ENCODE measurements at places on chromosomes 1 and 21.

DNA sequence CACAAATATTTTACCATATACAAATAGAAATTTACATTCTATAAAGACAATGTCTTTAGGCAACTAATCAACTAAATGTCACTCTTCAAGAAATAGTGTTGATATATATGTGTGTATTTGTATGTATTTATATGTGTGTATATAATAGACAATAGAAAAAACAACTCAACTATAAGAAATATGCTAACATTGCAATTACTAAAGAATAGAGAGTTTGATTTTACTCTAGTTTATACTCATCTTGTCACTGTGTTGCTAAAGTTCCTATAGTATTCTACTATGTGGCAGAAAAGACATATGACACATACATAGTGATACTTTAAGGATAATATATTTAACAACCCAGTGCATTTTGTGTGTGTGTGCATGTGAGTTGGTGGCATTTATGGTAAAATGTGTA, 1728.3 kb downstream of the PLA2G4A start:
- DNase-seq = no peak

GRCh38 chr1:231395998-231396390, 26.1 kb downstream of the EGLN1 start:
- no peak for DNase-seq

GRCh38 chr1:106289265-106289928, 767.1 kb upstream of the PRMT6 start:
- no peak for DNase-seq

DNA sequence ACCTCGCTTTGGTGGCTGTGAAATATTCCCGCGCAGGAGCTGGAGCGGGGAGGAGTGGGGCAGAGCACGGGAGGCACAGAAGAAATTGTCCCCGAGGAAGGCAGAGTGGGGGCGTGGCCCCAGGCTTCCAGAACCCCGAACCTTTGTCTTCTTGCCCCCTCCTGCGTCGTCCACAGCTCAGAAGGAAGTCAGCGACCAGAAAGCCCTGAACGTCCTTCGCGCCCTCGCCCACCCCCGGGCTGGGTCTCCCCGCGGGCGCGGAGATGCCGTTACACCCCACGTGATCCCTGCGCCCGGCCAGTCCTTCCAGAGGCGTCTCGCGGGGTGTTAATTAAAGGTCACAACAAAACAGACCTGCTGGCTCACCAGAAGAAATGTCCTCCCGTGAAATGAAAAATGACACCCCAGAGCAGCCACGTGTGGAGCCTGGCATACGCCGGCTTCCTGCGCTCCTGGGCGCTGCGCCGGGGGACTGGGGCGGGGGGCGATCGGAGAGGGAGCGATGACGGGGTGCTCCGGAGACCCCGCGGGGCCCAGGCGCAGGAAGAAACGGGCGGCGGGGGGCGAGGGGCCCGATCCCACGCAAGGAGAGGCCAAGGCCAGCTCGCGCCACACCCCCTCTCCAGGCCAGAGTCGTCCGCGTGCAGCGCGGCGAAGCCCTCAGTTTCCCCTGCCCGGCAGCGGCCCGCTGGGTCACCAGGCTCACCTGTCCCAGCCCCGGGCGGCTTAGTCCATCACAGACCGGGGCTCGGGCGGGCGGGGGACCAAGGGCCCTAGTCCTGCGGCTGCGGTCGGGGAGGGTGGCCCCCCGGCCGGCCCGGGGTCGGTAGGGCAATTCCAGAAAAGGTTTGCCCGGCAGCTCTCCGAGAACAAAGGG, 995 bp upstream of the KIF26B start:
- no peak for DNase-seq

DNA sequence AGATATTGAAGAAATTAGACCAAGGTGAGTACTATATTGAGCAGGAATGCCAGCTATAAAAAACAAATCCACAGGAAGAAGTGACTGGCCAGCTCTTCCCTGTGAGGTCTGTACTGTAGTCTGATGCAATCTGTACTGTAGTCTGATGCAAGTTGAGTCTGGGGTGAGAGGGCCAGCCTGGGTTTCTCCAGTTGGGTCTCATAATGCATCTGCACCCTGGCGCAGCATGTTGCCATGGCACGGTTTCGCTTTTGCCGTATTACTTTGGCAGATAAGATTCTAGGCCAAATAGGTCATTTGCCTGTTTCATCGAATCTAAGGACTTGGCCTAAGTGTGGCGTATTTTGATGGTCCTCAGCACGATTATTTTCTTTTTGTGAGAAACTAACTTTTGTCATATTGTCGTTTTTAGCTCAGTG, 24.4 kb upstream of the PGD start:
- DNase-seq = no peak

DNA sequence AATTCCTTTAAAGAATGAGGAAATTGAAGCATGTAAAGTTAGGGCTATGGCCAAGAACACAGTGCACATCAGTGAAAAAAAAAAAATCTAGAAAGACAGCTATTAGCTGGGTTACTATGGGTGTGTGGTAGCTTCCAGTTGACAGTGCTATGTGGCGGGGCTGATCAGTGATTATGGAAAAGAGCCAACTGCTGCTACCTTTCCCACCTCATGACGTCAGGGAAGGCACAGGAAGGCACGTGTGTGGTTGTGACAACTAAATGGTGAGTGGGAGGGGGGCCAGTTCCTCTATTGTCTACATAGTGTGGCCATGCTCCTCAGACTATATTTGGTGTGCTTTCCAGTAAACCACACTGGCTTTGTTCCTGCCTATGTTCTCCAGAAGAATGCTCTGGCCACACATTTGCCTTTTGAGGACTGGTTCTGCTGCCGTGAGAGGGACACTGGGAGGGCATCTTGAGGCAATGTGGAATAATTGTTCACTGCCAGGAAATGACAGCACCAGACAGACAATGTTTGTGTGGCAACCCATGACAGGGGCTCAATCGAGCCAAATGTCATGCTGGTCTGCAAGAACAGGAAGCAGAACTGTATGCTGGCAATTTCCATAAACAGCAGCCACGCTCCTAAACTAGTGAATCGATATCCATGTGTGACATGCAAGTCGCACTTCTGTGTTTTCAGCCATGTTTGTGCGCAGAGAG, 3.0 kb upstream of the SDE2 start:
- no peak for DNase-seq

- DNase-seq = no peak
Measured at GRCh38 chr1:228273720-228274451, 66.0 kb downstream of the OBSCN start.

DNA sequence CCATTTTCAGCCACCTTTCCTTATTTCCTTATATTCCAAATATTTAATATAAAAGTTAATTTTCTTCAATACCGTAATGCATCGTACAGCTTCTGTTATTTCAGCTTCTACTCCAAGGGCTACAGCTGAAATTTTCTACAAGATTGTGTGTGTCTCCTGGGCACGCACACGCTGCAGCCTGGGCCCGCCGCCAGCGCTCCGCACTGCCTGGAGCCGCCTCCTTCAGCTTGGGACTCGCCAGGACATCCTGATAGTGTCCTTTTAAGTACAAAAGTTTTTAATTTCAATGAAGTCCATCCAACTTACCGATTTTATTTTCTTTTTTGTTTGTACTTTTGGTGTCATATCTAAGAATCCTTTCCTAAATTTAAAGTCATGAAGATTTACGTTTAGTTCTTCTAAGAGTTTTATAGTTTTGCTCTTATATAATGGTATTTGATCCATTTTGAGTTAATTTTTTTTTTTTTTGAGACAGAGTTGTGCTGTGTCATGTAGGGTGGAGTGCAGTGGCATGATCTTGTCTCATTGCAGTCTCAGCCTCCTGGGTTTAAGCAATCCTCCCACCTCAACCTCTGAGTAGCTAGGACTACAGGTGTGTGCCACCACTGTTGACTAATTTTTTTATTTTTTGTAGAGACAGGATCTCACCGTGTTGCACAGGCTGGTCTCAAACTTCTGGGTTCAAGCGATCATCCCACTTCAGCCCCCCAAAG, 82.8 kb downstream of the AXDND1 start:
- DNase-seq = no peak

- no peak for DNase-seq
Measured at GRCh38 chr21:32340863-32341848, 42.5 kb downstream of the MRAP start.

DNA sequence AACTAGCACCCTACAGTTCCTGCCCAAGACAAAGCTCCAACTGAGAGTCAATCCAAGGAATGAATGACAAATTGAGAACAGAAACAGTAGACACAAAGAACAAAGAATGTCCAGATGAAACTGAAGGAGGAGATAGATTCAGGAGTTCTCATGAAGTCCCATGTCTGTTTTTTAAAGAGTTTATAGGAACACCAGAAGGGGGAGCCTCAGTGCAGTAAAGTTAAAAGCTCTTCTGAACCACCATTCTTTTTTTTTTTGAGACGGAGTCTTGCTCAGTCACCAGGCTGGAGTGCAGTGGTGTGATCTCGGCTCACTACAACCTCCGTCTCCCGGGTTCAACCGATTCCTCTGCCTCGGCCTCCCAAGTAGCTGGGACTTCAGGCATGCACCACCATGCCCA, 323.6 kb downstream of the MRPL39 start:
- peak; percentile 18 for DNase-seq

GRCh38 chr1:183180634-183181056, 5.4 kb upstream of the LAMC2 start:
- peak; percentile 68 for DNase-seq

GRCh38 chr1:53249706-53250105, 11.4 kb upstream of the MAGOH start:
- DNase-seq = peak; percentile 7

DNA sequence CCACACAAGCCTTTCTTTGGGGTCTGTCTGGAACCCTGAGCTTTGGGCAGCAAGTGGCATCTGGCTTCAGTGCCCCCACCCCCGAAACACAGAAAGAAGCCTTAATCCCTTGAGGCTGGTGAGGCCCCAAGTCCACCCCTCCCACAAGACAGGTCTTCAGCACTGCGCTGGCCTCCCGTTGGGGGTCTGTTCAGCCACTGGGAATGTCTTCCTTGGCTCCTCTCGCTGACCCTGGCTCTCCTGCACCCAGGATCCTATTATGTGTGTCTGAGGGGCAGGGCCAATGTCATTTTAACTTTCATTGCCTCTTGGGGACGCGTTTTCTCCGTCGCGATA, 26.9 kb downstream of the ATP8B2 start:
- DNase-seq = no peak

DNA sequence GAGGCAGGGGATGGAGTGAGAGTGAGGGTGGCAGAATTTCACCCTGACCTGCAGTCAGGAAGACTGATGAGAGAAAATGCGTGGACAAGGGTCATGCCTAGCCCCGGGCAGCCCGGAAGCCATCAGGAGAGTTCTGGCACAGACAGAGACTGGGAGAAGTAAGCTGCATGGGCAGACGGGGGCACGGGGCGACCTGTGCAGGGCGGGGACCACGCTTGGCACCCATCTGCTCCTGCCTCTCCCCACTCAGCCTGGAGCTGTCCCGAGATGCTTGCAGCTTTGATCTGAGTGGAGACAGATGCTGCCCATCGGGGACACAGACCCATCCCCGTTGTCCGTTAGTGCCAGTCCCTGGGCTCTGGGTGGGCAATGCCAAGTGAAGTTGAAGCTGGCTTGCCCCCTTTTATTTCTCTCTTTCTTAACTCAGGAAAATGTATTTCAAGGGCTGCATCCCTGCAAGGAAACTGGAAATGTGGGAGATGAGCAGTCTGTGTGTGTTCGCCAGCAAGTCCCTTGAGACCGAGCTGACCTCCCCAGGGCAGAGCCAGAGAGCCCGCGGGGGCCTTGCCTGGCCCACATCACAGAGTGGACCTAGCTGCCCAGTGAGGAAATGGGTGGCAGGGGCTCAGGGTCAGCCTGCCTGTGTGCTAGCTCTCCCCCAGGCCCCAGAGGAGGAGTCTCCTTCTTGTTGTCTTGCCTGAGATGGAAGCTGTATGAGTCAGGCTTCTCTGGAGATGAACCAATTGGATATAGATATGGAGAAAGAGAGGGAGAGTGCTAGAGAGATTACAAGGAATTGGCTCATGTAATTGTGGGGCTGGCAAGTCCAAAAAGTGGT, 121.3 kb upstream of the C1orf174 start:
- no peak for DNase-seq

- DNase-seq = no peak
Measured at GRCh38 chr1:35536556-35537162, 20.5 kb downstream of the KIAA0319L start.

- peak; percentile 21 for DNase-seq
Measured at GRCh38 chr1:229430761-229431283, 3.1 kb downstream of the ACTA1 start.

- DNase-seq = no peak
Measured at GRCh38 chr1:8113262-8114220, 87.4 kb upstream of the ERRFI1 start.

DNA sequence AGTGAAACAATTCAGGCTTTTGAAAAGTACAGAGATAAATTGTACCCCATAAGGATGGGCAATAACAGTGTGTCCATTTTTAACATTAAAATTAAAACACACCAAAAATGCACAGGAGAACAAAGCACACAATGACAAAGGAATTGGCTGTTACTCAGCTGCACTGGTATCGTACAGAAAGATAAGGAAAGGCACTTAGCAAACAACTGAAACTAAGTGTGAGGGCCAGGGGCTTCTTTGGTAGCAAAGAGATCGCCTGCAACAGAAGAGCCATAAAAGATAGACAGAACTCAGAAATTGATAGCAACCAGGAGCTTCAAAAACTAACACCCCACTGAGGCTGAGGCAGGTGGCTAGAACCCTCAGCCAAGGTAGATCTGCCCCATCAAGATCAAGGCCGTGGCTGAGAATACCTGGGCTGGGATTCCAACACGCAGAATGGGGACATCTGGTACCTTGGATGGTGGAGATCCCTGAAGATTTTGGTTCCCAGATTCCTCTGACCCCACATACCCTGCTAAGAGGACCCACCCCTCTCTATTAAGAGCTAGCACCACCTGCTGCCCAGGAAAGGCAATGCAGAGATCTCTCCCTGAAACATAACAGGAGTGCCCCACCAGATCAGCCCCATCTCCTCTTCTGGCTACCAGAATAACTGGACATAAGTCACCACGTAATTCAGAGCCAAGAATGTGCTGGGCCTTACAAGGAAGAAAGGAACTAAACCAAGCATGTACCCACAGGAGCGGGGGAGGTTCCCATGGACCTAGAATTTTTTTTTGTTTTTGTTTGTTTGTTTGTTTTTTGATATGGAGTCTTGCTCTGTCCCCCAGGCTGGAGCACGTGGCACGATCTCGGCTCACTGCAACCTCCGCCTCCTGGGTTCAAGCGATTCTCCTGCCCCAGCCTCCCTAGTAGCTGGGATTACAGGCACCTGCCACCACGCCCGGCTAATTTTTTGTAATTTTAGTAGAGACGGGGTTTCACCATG, 16.2 kb downstream of the PLEKHO1 start:
- no peak for DNase-seq

- DNase-seq = no peak
Measured at GRCh38 chr1:77230051-77230450, 10.8 kb upstream of the PIGK start.
